ENCODE measurements at places on chromosomes 6 and 20.

GRCh38 chr6:143536461-143536865 lies 24.9 kb upstream of the FUCA2 start:
- DNase-seq = no peak

GRCh38 chr6:106451439-106451838 lies 90.9 kb downstream of the CRYBG1 start:
- no peak for DNase-seq

GRCh38 chr20:33875055-33875454 lies 63.9 kb downstream of the CHMP4B start:
- DNase-seq = no peak

- DNase-seq = no peak
These were observed 13.1 kb upstream of the PBOV1 start for GRCh38 chr6:138231381-138231886.

GRCh38 chr20:50427719-50428083 lies 82.5 kb upstream of the PTPN1 start:
- DNase-seq = no peak

DNA sequence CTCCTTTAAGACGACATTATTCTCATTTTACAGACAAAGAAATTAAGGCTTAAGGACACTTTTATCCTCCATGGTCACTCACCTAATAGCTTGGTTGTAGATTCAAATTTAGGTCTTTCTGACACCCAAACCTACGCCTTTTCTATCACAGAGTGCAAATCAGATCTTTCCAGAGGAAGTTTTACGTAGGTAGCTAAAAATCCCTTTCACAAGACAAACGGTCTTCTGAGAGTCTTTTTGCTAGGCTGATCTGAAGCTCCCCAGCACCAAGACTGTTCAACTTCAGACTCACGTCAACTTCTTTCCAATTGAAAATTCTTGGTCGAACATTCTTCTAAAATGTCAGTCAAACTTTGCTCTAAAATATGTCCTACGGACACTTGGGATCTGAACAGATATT lies 46.5 kb downstream of the BLOC1S5 start:
- no peak for DNase-seq

DNA sequence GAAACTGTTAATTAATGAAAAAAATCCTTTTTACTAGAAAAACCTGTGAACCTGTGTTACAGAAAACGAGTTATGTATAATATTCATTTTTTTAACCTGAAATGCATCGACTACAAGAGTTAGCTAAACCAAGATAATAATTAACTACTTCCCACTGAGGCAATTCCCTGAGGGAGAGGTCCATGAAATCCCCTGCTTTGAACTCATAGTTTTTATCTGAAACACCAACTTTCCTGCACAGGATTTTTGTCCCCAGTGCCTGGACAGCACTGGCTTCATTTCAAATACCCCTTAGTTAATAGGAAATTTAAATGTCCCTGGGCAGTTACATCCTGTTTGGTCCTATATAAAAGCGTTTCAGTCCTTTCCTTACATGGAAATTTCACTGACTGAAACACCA lies at the start of gene OR14J1:
Gene OR14J1, plus strand, starts transcription at position 386 of the 400 bp plus-strand sequence. CDS start 4,989 bp downstream, outside the sequence.
- no peak for DNase-seq

DNA sequence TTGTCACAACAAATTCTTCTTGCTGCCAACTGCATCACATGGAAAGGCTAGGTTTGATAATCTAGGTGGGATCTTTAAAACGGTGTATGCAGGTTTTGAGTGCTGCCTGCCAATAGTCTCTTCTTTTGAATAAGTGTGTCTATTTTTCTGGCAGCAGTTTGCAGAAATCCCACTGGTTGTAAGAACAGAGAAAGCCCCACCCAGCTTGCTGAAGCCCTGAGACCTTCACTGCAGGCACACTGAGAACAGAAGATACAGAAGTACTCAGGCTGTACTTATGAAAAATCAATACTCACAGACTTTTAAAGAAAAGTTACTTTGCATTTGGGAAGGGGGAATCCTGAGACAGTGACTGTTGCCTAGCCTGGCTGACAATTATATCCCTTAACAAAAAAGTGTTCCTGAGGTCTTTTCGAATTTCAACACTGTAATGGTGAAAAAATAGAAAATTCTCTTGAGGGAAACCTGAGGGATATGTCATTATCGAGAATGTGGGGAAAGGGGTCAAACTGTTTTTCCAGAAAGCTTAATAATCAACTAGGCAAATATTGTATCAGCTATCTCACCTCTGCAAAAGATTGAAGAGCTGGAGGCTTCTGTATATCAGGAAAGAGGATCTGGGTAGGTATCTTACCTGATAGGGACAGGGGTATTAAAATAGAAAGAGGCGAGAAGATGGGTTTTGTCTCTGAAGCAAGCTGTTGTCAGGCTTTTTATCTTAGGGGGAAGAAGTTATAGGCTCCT lies 199.9 kb downstream of the LRFN2 start:
- DNase-seq = no peak

DNA sequence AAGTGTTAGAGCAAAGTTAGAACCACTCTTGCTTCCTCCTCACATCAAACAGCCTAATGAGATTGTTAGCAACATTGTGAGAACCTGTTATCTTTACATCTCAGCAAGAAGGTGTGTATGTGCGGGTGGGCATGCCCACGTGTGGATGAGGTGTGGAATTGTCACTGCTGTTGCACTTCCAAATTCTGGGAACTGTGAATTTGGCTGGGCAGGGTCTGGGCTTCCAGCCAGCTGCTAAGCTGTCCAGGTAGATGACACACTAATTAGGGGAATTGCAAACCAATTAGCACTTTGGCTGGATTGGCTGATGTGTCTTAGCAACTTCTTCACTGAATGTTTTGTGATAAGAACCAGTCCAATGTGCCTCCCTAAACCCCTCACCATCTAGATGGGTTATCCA lies 848.2 kb downstream of the DHX35 start:
- DNase-seq = no peak

GRCh38 chr6:131400054-131400778 lies 172.8 kb upstream of the ARG1 start:
- no peak for DNase-seq

DNA sequence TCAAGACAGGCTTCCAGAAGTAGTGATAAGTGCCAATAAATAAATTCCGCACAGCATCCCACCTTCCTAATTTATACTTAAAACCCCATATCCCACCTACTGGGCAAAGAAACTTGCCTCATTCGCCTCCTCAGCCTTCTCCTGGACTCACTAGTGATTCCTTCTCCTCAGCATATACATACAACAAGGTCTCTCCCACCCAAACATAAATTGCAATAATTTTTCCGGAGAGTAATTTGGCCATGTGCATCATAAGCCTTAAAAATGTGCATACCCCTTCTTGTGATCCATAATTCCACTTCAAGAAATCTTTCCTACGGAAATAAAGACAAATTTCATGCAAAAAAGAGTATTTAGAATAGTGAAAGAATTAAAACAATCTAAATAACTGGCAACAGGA lies 26.8 kb downstream of the RANBP9 start:
- DNase-seq = no peak

GRCh38 chr6:40740518-40740917 lies 153.4 kb upstream of the LRFN2 start:
- no peak for DNase-seq

DNA sequence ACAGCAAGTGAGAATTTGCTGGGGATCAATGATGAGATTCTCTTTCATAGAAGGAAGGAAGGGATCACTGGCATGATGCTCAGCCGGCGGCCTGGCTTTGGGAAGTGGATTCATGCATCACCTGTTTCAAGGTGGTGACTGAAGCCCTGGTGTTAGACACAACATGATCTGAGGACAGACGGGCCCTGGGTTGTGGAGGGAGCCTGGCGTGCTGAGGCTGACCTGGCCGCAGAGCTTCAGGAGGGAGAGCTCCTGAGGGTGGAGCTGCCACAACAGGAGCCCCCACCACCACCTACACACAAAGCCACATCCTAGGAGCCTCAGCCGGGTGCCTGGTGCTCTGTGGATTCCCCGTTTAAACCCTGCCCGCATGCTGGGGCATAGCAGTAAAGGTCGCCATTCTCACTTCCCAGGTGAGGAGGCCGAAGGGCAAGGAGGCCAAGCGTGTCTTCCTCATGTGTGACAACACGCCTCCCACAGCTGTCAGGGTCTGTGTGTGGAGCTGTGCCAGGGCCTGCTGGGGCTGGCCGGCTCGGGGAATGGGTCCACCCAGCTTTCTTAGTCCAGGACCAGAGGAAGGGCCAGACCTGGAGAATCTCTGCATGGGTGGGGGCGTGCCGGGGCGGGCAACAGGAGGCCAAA lies 107.0 kb downstream of the ERMARD start:
- DNase-seq = no peak

- no peak for DNase-seq
These were observed 306.4 kb downstream of the DHX35 start for GRCh38 chr20:39268491-39268951.

GRCh38 chr6:119105282-119105681 lies 26.8 kb upstream of the FAM184A start:
- DNase-seq = no peak

- DNase-seq = no peak
These were observed 172.3 kb downstream of the ERMARD start for GRCh38 chr6:169923468-169924464.

- DNase-seq = no peak
These were observed 234.1 kb downstream of the CDH26 start for GRCh38 chr20:60192326-60192725.

- no peak for DNase-seq
These were observed 88.3 kb downstream of the SSR1 start for GRCh38 chr6:7224731-7225130.

DNA sequence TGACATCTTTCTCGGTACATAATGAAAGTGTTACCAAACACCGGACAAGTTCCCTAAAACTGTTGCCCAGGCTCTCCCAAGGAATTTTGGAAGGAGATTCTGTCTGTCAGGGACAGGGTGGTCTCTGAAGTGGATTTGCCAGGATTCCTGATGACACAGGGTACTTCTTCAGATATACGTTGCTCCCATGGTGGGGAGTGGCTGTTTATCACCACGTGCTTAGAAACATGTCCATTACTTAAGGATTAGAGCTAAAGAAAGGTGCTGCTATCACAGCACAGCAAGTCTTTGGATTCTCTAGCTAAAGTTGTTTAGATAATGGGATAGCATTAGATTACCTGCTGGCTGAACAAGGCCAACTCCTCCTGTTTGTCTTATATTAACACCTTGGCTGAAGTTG lies 6.3 kb downstream of the SPINT3 start:
- no peak for DNase-seq

- DNase-seq = no peak
These were observed 22.1 kb downstream of the CYP24A1 start for GRCh38 chr20:54151511-54152226.

- no peak for DNase-seq
These were observed 95.9 kb downstream of the ZFAND3 start for GRCh38 chr6:37915463-37915862.

GRCh38 chr20:41632896-41633295 lies 14.7 kb upstream of the CHD6 start:
- DNase-seq = no peak

- no peak for DNase-seq
These were observed 143.7 kb downstream of the BTBD9 start for GRCh38 chr6:38495922-38496635.

- DNase-seq = no peak
These were observed 384.1 kb downstream of the LAMA2 start for GRCh38 chr6:129267028-129267427.

DNA sequence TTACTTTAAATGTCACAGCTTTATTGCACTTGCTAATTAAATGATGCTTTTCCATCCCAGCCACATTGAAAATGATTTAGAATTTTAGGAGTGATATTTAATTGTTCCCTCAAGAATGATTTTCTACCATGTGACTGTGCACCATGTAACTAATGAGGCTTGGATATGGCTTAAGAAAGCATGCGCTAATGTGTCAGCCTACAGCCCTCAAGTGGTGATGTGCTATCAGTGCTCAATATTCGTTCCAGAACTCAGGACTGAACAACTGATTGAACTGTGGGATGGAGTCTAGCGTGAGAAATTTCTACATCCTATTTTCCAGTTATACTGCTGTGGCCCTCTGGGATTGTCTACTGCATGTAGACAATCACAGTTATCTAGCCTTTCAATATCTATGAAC lies 71.5 kb downstream of the PKIB start:
- no peak for DNase-seq

- DNase-seq = peak; percentile 43
These were observed 96.1 kb upstream of the BHLHE23 start for GRCh38 chr20:63102721-63103375.

DNA sequence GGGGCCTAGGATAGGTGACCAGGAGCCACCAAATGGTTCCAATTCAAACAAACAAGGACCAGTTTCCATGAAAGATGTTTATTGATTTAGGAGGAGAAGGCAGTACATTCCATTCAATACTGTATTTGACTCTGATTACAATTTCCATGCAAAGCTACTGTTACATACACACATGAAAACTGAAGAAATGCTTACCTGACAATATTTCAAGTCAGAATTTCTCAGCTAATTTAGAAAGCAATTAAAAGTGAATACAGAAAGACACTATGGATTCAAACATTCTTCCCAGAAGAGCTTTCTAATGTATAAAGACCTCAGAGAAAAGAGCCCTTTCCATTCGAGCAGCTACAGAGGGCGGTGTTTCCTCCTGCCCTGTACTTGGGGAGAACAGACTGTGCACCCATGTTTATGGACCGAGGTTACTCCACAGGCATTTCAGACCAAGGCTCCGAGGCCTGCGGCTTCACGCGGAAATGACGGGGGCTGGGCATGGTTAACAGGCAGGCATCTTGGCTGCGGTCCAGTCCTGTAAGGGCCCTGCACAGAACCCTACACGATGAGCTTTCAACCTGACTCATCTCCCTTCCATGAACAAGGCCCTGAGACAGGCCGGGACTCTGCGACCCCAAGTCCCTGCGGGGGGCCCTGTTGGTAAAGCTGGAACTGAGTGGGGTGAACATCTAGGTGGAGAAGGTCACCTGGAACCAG lies 25.7 kb upstream of the TCFL5 start:
- DNase-seq = no peak

GRCh38 chr6:98203170-98203806 lies 631.1 kb upstream of the POU3F2 start:
- no peak for DNase-seq

GRCh38 chr6:105952772-105953690 lies 133.1 kb upstream of the PRDM1 start:
- DNase-seq = no peak

- DNase-seq = no peak
These were observed 78.7 kb downstream of the CDH26 start for GRCh38 chr20:60036746-60037499.

- no peak for DNase-seq
These were observed 93.6 kb downstream of the NCR2 start for GRCh38 chr6:41428996-41429421.

DNA sequence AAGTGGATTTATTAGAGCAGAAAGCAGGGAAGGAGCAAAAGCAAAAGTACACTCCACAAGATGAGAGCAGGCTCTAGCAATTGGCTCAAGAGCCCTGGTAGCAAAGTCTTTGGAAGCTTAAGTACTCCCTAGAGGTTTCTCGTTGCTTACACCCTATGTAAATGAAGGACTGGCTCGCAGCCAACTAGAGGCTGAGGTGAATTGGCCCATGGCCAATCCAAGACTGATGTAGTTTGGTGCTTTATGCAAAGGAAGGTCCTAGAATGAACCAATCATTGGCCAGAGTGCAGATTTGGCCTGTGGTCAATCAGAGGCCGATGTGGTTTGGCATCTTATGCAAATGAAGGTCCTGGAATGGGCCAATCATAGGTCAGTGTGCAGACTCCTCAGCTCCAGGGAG lies 191.3 kb upstream of the ARID1B start:
- DNase-seq = no peak
